ENCODE measurements at places on chromosomes 16 and 17.

DNA sequence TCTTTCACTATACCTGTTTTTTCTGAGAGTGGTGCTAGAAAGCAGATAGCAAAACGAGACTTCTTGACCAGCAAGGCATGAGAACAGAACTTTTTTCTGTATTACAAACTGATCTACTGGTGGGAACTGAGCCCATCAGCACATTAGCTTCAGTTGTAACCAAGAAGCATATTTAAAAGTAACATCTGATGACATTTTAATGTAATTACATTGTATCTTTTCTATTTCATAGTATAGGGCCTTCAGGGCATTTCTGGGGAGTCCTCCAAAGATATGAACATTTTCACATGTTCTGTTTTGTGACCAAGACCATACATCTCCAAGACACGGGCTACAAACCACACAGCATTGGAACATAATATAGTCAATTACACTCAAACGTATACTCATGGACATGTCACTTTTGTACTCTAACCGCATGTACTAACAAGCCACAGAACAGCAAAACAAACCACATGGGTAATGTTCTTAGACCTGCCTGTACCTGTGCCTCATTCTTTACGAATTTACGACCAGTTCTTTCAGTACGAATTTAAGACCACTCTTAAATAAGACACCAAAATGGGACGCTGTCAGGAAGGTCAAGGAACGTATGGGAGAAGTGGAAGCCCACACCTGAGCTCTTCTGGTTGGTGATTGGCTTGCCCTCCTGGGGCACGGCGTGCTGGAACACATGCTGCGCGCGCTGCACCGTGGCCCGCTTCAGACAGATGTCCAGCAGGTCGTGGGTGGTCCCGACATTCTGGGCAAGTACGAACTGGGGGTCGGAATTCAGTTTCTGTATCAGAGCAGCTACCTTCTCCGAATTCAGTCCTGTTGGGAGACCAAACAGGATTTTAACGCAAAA, 825 bp downstream of the BLMH start:
- no peak for DNase-seq

DNA sequence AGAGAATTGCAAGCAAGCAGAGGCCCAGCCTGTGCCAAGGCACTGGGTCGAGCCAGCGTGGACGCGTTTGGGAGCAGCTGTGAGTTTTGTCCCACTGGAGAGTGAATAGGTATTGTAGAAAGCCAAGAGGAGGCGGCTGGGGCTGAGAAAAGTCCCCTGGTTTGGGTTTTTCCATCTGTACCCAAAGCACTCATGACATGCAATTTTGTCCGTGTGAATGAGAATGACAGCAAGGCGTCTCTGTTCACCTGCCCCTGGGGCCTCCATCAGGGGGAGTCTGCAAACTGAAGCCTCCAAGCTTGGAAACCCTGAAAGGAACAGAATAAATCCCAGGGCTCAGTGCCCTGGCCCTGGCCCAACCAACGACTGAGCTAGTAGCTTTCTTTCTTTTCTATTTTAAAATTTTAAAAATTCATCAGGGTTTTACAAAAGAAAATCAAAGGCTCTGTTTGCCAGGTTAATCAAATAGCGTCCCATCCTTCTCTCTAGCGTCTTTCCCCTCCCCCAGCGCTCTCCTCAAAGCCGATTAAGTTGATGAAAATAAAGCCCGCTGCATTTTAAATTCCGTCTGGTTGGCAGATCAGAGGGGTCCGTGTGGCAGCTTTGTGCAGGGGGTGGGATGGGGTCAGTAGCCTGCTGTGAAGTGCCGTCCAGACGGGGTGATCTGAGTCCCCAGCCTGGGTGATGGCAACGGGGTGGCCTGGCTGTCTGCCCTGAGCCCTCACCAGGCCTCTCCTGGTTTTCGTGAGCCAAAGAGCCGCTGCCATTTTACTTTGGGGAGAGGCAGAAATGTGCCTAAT, 171.0 kb downstream of the KATNIP start:
- DNase-seq: no peak

DNA sequence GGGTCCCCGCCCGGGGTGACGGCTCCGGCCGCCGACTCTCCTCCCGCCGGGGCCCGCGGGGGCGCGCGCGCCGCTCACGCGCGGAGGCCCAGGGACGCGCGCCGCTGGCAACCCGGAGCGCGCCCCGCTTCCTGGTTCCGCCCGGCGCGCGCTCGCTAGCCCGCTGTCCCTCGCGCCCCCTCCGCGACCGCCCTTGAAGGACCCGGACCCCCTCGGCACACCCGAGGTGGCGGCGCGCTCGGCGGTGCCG, at the start of gene STAT5B:
Gene STAT5B (minus strand): TSS at position 33 of the 250 bp plus-strand sequence. CDS start 44,264 bp downstream, outside the sequence.
- DNase-seq: peak; percentile 66

DNA sequence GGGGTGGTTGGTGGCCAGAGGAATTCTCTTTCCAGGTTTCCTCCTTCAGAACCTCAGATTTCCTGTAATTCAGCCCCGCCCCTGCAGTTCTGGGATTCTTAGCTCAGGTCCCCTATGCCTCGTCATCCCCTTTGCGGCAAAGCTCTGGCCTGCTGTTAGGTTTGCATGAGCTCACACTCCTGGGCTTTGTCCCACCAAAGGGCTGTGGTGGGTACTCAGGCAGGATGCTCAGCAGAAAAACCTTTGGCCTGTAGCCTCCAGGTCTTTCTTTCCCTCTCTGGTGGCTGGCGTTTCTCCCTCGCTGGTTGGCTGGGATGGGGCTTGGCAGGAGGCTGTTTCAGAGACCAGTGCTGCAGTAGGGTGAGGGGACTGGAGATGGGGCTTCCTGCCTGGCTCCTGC, 9.6 kb upstream of the PLEKHG4 start:
- DNase-seq: no peak

DNA sequence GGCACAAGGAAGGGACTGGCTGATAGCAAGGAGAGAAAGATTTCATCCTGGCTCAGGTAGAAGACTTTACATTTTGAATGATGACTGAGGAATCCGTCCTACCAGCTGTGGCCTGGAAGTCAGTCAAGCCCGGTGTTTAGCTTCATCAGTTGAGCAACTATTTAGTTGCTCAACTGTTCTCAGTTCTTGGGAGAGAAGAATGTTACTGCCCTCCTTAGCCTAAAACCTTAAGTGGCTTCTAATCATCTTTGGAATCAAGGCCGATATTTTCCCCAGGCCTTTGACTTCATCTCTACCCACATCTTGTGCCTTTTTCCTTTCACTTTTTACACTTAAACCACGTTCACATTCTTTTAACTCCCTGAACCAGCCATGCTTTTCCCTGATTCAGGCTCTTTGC, 17.3 kb upstream of the RBL2 start:
- no peak for DNase-seq

DNA sequence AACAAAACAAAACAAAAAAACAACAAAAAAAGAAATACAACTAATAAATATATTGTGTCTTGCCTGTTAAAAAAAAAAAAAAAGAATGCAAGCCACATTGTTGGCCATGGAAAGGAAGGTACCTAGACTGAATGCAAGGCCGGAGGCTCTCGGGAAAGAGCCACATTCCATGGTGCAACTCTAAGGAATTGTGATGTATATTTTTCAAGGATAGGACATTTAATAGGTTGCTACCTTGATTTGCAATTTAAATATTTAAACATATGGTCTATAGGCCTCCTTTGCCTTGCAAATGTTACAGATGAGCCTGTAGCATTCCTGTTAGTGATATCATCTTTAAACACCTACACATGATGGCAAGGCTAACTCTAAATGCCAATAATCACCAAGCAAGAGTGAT, 650.9 kb downstream of the TOX3 start:
- no peak for DNase-seq

- DNase-seq: no peak
These were observed 56.2 kb downstream of the ADCY9 start for GRCh38 chr16:4060009-4060408.
